Sigmoid colon (tissue), 7 donors: ENCODE measurements at places on chromosomes 1 and 21. TPM values are rescaled to one million over a fixed set of nuclear protein-coding genes. Genes with fewer than 3 reads are reported as not detected.

The TMEM54 gene
- polyA plus RNA-seq = 799 TPM

DNA sequence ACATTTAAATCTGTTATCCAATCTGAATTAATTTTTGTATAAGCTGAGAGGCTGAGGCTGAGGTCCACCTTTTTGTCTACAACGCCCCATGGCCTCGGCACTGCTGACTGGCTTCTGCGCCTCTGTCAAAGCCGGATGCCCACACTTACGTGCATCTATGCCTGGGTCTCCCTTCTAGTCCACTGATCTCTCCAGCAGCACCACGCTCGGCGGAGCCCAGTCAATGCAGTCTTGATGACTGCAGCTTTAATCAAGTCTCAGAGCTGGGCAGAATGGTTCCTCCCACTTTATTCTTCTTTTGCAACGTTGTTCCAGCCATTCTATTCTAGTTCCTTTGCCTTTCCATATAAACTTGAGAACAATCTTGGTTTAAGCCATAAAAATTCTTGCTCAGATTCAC lies 9.4 kb downstream of the PRDM15 start:
- DNase-seq = no peak

The VASH2 gene
- polyA plus RNA-seq = 0.23 TPM

DNA sequence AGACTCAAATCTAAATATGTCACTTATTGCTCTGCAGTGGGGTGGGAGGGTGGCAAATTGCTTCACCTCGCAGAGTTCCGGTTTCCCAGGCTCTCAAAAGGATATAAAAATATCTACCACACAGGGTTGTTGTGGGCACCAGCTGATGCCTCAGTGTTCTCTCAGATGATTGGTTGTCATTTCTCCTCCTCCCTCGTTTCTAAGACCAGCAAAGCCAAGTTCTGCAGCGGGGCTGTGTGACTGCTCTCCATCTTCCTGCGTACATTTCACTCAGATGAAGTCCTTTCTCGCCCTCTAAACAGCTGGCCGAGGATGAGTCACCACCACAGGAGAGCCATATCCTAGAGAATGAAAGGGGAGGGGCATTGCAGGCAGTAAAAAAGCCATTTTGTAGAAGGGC lies 35.0 kb upstream of the VWA5B1 start:
- DNase-seq = no peak

GRCh38 chr21:30839304-30839703 lies 9.7 kb upstream of the KRTAP7-1 start:
- DNase-seq = no peak

- DNase-seq = no peak
Measured at GRCh38 chr1:183559061-183559460, 31.2 kb downstream of the NCF2 start.

DNA sequence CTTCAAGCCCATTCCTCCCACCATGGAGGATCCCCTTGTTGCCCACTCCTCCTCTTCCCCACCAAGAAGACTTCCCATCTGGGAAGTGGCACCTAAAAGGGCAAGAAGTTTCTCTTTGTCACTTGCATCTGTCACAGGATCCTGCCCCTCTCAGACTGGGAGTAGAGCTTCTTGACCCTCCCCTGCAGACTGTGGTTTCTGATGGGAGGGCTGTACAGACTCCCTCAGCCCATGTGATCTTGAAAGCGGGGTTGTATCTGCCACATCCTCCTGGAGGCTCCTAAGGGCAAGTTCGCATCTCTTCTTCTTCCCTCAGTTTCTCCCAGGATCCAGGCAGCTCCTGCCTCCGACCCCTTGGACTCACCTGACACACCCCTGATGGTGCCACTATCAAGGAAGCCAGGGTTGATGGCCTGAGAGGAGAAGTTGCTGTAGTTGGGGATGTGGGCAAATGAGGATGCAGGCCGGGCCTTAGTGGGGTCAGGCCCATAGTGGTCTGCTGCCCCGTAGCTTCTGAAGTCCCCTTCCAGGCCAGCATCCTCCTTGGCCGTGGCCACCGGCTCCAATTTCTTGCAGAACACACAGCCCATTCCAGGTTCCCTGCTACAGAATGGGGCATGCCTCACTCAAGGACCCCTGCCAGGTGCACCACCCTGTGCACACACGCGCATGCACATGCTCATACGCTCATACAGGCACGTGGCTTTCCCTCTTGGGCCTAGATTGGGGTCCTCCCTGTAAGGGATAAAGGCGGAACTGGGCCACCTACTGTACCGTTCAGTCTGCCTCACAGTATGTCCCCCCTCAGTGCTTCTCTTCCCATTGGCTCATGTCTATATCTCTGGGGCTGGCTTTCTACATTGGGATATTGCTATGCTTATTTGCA lies 11.4 kb downstream of the FGR start:
- DNase-seq = no peak

DNA sequence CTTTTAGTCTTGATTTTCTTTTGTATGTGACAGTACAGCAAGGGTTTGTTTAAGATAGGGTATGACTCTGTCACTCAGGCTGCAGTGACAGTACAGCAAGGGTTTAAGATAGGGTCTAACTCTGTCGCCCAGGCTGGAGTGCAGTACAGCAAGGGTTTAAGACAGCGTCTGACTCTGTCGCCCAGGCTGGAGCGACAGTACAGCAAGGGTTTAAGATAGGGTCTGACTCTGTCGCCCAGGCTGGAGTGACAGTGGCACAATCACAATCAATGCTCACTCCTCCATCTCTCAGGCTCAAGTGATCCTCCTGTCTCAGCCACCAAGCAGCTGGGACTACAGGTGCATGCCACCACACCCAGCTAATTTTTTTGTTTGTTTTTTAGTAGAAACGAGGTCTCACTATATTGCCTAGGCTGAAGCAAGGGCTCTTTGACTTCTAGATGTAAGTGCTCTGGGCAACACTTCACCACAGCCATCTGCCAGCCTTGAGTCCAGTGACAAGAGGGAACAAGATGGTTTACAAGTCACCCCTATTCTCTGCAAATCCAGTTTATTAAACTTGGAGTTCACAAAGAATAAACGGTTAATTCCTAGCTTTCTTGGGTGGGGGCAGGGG lies 965 bp upstream of the SH2D5 start:
- DNase-seq = no peak

DNA sequence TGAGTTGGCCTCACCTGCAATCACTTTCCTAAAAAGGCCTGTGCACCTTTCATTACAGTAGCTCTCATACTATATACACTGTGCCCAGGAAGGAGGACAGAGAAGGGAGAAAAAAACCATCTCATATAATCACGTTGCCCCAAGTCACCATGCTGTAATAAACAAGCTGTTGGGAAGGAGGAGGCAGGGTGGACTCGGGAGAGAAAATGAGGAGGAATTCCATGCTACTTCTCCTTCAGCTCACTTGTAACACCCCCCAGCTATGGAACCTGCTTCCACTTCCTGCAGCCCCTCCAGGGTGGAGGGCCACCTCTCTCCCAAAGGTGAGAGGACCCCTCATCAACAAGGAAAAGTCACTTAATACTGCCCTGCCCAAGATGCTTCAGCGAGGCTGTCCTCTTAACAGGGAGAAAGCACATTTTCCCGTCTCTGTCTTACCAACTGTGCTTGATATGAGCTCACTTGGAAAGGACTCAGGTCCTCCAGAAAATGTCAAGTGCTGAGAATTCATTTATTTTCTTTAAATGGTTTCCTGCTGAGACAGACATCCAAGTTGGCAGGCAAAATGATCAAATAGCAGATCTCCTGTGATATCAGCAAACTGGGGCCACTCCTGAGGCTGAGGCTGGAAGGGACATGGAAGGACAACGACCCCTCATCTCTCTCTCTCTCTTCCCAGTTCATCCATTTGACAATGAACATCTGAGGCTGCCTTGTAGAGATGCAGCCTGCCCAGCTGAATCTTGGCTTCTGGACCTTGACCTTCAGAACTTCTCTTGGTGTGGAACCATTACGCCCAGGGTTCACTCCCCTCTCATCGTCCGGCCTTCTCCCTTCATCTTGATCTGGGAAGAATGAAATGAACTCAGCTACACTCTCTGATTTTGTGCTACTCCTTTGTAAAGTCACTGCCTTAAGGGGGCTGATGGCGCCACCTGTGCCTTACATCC lies 54.0 kb downstream of the CAPN9 start:
- DNase-seq = no peak
